ENCODE measurements at places on chromosomes 1 and 21. TPM values are rescaled to one million over a fixed set of nuclear protein-coding genes. Genes with fewer than 3 reads are reported as not detected.

FCRL4 gene
- not detected for total RNA-seq

GRCh38 chr1:4585216-4585615 lies 69.2 kb upstream of the AJAP1 start:
- no peak for DNase-seq

GRCh38 chr1:239805042-239805441 lies 286.6 kb upstream of the FMN2 start:
- no peak for DNase-seq

DNA sequence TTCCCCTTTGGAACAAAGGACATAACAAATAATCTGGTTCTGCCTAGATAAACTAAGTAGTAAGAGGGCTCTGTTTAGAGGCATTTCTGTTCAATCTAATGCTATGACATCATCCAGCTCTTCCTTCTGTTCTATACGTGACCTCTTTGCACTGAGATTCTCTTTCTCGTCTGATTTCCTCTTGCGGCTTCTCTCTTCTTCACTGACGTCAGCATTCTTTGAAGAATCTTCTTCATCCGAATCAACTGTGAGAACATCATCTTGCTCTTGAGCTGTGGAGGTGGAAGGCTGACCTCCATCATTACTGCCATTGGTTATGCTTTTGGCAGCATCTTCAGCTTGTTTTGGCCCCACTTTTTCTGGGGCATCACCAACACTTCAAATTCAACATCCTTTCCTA lies 130.4 kb downstream of the HS2ST1 start:
- DNase-seq, result no peak

GRCh38 chr1:50426108-50426700 lies 3.0 kb upstream of the DMRTA2 start:
- no peak for DNase-seq

DNA sequence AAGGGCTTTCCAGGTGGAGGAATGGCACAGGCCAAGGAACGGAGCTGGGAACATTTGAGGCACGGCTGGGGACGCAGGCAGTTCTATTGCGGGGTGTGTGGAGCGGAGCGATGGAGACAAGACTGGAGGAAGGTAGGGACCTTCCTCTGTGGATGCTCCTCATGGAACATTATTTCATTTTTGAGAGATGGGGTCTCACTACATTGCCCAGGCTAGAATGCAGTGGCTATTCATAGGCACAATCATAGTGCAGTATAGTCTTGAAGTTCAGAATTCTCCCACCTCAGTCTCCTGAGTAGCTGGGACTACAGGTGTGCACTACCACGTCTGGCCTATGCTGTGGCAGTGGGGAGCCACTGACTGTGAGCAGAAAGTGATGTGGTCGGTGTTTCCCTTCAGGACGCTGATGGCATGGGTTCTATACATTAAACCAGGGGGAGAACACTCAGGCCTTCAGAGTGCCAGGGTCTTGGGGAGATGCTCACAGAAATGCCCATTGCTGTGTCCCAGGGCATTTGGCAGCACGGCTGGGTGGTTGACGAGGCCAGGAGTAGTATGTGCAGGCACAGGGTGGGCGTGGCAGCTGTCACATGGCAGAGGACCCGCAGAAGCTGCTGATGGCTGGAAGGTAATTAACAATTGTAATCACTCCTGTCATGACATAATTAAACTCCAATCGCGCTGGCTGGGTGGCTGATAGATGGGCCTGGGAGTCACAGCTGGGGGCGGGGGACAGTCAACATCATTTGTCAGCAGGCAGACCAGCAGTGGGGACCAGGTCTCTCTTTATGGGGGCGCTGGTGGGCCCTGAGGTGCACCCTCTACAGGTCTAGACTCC lies 40.8 kb upstream of the ACOT11 start:
- no peak for DNase-seq

GRCh38 chr1:201921952-201922558 lies 24.3 kb downstream of the LMOD1 start:
- no peak for DNase-seq

DNA sequence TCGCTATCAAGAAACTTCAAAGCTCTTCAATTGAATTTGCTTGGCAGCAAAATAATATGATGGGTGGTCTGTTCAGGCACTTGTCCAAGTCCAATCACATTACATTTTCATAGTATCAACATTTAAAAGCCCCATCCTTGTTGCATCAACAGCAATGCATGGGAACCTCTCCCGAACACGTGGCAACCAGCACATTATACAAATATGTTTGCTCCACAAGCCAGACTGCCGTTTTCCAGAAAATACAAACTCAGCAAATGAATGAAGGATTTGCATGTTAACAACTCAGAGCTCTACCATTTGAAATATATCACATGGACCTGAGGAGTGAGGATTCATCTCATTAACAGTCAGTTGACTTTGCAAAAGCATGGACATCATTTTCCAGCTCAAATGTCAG lies 20.0 kb upstream of the LYPLAL1 start:
- no peak for DNase-seq

DNA sequence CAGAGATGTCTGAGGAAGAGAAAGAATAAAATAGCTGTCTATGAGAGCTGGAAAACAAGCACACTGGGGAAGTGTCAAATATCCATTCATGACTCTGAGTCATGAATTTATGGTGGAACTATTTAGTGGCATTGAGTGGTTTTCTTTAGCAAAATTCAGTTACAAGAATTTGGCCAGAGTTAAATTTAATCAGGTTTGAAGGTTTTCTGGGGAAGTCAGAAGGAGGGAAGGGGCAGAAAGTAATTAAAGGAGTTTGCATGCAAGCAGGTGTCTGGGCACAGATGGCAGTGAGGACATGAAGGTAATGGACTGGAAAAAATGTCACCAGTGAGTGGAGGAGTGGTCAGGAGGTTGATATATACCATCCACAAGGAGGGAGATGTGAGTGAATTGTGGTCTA lies 121.9 kb upstream of the IVNS1ABP start:
- no peak for DNase-seq

DNA sequence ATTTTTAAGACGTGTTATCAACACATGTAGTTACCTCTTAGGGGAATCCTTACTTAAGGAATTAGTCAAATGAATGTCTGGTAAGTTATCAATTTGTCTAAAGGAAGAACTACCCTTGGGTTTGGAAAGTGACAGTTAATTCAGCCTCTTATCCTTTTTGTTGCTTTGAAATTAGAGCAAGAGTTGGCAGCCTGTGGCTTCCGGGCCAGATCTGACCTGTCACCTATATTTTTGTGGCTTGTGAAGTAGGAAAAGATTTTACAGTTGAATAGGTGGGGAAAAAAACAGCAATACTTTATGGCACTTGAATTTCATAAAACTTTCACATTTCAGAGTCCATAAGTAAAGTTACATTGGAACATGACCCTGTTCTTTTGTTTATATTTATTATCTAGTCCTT lies 5.5 kb downstream of the MRPS6 start:
- no peak for DNase-seq

DNA sequence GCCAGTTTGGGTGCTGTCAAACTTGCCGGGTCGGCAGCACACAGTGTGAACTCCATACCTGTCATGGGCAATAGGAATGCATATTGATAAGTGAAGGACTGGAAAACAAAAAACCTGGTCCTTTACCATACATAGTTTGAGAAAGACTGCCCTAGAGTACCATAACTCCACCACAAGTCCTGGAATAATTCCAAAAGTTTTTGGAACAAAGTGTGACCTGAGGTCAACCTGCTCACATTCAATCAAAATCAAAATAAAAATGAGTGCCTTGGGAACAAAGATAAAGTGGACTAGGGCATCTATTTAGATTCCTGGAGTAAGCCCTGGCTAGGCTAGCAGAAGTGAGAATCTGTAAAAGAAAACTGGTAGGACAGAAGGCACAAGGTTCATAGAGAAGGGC lies 7.6 kb downstream of the PEX19 start:
- no peak for DNase-seq
